Fibroblast of the conjunctiva (primary cell): ENCODE measurements at places on chromosomes 1 and 21.

- no peak for DNase-seq
Observed at GRCh38 chr1:116356673-116357072, 16.4 kb upstream of the ATP1A1 start.

- DNase-seq, result no peak
Observed at GRCh38 chr1:3056641-3057040, 12.4 kb upstream of the PRDM16 start.

GRCh38 chr1:220767312-220768125 is 19.2 kb upstream of the MTARC1 start:
- DNase-seq, result no peak

DNA sequence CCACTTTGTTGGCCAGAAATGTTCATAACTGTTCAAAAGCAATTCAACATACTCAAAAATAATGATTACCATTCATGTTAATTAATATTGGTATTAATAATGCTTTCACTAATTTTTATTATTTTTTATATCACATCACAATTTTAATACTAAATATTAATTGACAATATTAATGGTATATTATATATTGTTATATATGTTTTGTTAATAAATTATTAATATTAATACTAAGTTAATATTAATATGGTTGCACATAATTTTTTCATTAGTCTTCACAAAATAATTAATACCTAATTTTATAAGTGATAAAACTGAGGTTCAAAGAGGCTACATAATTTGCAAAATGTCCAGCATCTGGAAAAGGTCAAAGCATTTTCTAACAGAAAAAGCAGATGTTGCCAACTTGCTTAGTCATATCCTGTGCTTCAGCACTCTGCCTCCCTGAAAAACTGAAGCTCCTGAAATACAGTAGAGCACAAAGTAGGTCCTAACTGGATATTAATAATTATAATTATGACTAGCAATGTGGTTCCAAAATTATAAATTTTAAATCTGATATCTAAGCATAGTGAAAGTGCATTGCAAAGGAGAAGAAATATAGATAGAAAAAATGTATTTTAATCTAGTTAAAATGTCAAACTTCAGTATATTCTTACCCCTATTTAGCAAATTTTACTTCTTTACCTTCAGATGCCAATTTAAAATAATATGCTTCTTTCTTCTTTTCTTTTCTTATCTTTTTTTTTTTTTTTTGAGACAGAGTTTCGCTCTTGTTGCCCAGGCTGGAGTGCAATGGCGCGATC is 123.2 kb upstream of the TNFSF4 start:
- peak; percentile 47 for DNase-seq

DNA sequence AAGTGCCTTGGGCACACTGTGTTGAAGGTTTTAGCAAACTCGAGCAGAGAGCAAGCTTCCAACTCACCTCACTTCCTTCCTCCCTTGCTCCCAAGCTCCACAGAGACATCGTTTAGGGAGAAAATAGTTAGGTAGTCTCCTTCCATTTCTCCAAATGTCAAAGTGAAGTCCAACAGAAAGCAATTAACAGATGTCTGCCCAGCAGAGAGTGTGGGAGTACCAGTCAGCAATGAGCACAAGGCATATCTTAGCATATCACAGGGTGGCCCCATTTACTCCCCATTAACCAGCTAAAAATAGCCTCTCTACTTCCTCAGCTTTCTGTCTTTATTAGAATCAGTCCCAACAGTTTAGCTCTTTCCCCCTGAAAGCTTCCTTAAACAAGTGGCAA is 334.2 kb upstream of the CAMK1G start:
- DNase-seq, result no peak

DNA sequence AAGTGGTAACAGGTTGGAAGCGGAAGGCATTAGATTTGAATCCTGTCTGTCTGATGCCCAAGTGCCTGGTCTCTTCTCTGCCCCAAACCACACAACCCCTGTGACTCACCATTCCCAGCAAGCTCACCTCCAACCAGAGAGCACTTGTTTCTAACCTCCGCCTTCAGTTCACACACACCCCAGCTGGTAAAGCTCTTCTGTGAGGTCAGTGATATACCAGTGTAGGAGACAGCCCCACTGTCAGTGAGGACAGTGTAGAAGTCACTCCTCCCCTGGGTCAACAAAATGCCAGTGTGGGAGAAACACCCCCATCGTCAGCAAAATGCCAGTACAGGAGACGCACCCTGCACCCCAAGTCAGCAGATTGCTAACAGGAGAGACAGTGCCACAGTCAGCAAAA is 2.6 kb downstream of the RIMS3 start:
- no peak for DNase-seq

DNA sequence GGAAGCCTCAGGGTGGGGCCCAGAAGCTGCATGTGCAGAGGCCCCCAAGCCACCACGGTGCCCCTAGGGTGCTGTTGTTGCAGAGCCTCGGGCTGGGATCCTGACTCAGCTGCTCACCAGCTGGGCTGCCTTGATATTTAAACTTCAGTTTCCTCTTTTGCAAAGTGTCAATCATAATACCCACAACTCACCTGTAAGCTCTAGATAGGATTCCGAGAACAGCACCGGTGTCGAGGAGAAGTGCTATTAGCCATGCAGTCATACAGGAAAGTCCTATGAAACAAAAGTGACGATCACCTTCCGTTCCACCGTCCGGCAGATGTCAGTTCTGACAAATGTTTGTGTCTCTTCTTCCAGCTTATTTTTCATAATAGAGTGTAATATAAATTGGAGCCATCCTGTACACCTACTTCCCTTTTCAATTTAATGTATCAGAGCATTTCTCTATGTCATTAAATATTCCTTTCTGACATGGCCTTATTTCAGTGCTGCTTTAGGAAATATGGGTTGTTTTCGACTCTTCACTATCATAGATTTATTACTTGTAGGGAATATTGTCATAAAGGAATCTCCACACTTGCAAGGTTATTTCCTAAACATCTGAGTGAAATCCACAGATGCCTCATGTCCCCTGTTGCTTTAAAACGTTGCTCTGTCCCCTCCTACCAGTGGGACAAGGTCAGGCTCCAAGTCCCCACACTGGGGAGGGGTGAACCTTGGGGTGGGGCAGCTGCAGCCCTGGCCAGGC is 100.8 kb downstream of the SIK1 start:
- DNase-seq, result no peak

DNA sequence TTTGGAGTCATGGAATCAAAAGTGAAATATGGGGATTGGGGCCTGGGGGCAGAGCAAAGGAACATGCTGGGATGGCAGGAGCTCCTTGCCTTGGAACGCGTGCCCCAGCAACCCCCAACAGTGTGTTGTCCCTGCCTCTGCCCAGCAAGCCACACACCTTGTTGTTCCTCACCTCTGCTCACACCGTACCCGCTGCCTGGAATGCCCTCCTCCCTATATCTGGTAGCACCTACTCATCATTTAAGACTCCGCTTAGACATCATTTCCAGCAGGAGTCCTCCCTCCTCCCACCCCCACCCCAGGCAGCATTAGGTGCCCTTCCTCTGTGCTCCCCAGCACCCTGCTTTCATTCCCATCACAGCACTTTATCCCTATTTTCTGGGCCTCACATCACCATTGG is 7.8 kb downstream of the NECTIN4 start:
- DNase-seq, result no peak

GRCh38 chr1:40341491-40342380 is 24.6 kb upstream of the COL9A2 start:
- DNase-seq, result no peak

- DNase-seq, result no peak
Observed at GRCh38 chr1:24501371-24502064, 1.1 kb upstream of the RCAN3 start.

DNA sequence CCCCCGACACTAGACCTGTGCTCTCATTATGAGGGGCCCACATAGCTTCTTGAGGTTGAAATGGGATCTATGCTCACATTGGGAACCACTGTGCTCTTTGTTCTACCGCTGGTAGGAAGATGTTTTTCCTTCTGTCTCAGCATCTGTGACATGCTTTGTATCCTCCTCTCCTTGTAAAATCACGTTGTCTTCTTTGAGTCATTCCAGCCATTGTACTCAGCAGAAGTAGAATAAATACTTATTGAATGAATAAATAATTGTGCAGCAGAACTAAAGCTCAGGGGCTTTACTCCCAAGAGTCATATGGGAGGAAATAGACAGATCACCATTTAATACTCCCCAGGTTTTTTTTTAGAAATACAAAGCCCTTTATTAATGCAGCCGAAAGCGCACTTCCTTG is 66.3 kb upstream of the EDEM3 start:
- DNase-seq, result no peak
